Fibroblast of skin of back (primary cell): ENCODE measurements at places on chromosomes 12 and 14.

GRCh38 chr12:2794191-2794735, 507 bp upstream of the FKBP4 start:
- DNase-seq, result no peak

- no peak for DNase-seq
Measured at GRCh38 chr14:32396885-32397284, 67.8 kb downstream of the AKAP6 start.

DNA sequence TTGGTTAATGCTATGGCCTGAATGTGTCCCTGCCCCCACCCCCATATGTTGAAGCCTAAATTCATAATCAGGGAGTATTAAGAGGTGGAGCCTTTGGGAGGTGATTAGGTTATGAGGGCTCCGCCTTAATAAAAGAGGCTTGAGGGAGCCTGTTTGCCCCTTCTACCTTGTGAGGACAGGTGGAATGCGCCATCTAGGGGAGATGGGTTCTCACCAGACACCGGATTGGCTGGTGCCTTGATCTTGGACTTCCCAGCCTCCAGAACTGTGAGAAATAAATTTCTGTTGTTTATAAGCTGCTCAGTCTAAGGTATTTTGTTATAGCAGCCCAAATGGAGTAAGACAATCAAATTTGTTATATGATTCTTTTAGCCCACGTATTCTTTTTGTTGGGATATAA, 148.3 kb downstream of the PTCSC3 start:
- DNase-seq, result no peak

DNA sequence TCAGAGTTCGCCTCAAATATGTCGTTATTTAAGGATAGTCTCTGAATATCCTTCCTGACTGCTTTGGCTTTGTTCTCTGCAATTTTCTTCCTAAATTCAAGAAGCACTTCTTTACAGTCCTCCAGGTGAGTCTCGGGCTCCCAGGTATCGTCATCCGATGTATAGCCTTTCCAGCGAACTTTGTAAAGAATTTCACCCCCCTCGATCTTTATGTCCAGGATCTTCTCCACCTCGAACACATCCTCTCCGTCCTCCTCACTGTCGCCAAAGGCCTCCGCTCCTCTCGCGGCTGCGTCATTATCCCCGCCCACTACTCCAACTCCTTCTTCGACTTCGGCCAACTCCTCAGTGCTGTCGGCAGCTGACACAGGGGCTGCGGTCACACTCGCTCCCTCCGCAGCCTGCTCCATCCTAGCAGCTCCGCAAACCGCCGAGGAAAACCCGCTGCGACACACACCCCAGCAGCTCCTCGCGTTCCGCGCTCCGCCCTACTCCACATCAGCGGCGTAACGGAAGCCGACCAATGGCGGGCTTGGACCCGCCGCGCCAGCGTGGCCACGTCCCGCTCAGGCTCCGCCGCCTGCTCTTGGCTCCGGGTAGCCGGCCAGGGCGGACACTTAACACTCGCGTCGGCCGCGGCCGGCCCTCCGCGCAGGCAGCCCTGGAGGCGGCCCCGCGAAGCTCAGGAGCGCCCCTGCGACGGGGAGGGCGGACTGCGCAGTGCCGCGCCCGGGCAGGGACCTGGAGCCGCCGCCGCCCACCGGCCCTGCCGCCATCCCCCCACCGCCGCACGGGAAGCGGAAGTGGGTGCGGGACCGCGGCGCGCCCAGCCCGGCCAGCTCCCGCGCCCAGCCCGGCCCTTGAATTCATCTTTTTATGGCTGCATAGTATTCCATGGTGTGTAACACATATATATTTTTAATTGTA, 4.1 kb downstream of the CD163L1 start:
- peak; percentile 71 for DNase-seq

GRCh38 chr12:12467688-12468261, 94.9 kb downstream of the DUSP16 start:
- DNase-seq, result no peak

GRCh38 chr12:76554405-76555230, 5.0 kb downstream of the OSBPL8 start:
- DNase-seq, result no peak

DNA sequence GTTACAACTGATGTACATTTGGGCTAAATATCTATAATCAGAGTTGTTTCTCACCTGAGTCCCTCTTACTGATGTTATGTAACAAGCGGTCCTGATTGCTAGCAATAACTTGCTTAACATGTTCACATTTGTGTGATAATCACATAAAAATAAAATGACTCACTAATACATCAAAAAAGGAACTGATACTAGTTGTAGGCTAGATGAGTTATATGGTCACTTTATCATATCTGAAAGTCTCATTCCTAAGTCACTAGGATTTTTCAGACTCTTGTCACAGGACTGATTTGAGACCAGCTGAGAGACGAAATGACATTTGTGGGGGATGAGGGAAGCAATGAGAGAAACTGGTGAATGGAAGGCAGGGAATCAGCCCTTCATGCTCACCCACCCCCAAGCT, 34.3 kb downstream of the NKX2-1 start:
- no peak for DNase-seq

DNA sequence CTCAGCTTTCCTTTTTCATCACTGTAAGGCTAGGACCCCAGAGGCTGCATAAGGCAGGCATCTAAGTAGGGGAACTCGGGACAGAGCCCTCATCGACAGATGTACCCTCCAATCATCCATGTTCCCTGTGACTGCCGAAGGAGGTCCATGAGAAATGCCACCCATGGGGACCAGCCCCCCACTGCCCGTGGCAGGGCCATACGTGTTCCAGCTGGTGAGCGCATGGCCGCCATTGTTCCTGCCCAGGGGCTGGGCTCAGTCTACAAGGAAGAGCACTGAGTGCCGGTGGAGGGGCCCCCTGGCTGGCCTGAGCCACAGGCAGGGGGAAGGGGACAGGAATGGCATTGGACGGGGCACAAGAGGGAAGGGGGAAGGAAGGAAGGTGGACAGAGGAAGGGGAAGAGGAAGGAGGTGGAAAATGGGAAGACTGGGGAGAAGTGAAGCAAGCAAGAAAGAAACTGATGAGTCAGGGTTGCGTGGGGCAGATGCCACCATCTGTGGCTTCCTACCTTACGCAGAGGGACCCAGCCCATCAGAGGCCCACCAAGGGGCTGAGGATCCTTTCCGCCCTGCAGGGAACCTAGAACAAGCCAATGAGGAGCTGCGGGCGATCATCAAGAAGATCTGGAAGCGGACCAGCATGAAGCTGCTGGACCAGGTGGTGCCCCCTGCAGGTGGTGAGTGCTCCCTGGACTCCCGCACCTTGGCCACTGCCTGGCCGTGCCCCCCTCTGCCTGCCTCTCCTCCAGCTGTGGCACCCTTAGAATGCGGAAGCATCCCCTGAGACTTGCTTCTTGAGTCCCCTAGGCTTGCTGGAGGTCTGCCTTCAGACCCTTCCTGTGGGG, 120.6 kb upstream of the FKBP4 start:
- DNase-seq, result no peak

GRCh38 chr12:104785886-104786285, 172.2 kb downstream of the SLC41A2 start:
- DNase-seq, result no peak

- DNase-seq, result no peak
Measured at GRCh38 chr12:105676694-105677093, 346.2 kb downstream of the C12orf75 start.

GRCh38 chr12:101773650-101774162, 34.4 kb upstream of the SYCP3 start:
- DNase-seq, result peak; percentile 61

- DNase-seq, result peak; percentile 70
Measured at GRCh38 chr14:54893151-54893760, 9.4 kb downstream of the GCH1 start.

DNA sequence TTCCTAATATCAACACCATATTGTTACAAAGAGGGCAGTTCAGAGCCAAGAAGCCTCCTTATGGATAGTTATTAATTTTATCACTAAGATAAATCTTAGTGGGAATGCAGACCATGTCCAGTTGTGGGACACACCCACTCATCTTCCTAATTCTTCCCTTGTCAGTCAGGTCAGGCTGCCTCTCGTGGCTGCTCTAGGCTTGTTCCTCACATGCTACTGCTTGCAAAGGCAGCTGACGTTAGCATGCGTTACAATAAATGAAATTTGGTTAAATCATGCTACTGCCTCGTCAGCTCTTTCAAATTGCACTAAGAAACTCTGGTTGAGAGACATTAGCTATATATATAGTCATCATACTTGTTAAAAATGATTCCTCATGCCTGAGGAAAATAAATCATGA, 108.4 kb downstream of the CAND1 start:
- no peak for DNase-seq

DNA sequence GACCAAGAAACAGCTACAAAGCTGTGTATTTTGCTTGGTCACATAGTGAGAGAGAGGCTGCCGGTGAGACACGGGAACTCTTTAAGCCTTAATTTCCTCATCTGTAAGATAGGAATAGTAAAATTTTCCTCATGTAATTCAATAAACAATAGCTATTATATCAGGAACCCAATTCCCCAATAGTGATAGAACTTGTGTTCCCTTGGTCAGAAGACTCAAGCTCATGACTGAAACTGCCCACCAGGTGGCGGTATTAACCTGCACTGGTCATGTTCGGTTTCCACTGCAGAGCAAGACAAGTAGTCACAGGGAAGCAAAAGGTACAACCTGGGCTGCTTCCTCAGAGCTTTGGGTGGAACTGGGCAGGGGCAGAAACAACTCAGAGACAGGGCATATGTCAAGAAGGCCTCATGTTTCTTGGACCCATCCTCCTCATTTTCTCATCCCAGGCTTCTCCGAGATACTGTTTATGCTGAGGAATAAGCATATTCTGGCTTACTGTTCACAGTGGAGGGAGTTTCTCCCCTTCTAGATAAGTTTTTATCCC, 4.2 kb upstream of the AJUBA start:
- peak; percentile 76 for DNase-seq
